Neural crest cell (in vitro differentiated cells): ENCODE measurements at places on chromosomes 11 and 22. TPM values are rescaled to one million over a fixed set of nuclear protein-coding genes. Genes with fewer than 3 reads are reported as not detected.
A peak's percentile ranks its signal among the peaks of the same experiment; 100 is the strongest.

DNA sequence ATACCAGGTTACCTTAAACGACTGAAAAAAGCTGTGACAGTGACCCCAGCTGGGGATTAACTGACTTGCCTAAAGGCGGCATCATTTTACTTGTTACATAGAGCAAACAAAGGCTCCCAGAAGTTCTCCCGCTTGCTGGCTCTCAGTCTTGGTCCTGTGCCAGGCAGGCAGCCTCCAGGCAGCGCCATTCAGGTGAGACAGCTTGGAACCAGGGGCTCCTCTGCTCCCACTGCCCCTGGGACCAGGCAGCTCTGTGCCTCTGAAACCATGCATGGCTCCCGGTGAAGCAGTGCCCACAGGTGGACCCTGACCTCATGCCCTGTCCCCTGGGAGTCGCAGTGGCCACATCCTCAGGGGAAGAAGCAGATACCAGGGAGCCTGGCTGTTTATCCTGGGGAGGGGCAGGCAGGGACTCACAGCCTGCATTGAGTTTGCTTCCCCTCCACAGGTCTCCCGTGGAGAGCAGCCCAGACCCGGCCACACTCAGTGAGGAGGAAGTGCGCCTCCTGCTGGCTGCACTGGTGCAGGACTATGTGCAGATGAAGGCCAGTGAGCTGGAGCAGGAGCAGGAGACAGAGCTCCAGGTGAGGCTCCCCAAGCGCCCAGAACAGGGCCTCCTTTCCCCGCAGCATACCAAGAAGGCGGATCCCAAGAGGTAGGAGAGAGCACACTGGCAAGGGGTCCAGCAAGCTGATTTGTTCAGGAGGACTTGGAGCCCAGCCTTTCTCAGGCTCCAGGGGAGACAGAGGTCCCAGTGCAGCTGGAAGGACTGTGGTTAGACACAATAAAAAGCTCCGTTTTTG lies 15.6 kb upstream of the CYP2R1 start:
- peak; percentile 78 for DNase-seq

- peak; percentile 32 for DNase-seq
Measured at GRCh38 chr22:50141891-50142363, 28.6 kb upstream of the PANX2 start.

DNA sequence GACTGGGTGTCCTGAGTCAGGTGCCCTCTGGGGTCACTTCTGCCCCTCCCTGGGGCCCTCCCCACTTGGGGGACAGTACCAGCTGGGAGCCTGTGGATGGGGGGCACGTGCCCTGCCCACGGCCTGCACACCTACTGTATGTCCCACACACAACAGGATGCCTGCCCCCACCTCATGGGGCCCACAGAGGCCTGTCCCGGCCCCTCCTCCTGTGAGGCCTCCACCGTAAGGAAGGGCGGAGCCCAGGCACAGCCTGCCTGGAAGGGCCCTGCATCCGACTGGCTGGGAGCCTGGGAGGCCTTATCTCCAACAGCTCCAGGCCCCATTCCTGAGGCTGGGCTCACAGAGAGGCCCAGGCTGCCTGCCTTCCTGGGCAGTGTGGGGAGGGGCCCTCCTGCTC lies 47.8 kb downstream of the BRSK2 start:
- no peak for DNase-seq

DNA sequence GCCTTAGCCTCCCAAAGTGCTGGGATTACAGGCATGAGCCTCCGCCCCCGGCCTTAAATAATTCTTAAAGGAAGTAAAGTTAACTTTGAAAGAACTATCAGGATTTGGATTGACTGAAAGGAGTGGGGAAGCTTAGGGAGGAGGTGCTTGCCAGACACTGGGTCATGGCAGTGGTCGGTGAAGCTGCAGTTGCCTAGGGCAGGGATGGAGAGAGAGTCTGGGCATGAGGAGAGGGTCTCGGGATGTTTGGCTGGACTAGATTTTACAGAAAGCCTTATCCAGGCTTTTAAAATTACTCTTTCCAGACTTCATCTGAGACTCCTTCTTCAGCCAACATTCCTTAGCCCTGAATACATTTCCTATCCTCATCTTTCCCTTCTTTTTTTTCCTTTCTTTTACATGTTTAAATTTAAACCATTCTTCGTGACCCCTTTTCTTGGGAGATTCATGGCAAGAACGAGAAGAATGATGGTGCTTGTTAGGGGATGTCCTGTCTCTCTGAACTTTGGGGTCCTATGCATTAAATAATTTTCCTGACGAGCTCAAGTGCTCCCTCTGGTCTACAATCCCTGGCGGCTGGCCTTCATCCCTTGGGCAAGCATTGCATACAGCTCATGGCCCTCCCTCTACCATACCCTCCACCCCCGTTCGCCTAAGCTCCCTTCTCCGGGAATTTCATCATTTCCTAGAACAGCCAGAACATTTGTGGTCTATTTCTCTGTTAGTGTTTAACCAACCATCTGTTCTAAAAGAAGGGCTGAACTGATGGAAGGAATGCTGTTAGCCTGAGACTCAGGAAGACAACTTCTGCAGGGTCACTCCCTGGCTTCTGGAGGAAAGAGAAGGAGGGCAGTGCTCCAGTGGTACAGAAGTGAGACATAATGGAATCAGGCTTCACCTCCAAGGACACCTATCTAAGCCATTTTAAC lies at the start of gene NNMT:
Gene NNMT (plus strand): TSS at position 724 of the 929 bp plus-strand sequence. CDS start 158 bp downstream, at position 882.
- DNase-seq = no peak

DNA sequence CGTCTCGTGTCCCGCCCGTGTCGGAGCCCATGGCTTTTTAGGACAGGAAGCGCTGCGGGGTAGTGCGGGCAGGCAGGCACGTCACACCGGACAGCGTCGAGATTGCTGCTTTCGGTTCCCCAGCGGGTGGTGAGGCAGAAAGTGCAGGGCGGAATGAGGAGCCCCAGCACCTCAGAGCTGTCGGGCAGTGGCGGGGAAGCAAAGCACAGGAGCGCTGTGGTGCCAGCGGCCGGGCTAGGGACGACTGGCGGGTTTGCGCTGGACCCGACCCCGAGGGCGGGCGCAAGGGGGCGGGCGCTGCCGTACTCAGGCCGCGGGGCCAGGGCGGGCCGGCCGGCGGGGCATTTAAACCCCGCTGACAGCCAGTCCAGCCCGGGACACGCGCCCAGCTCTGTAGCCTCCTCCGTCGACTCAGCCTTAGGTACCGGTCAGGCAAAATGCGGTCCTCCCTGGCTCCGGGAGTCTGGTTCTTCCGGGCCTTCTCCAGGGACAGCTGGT lies at the start of gene SLC37A2:
Gene SLC37A2 (plus strand): TSS at position 375 of the 498 bp plus-strand sequence. CDS start 63 bp downstream, at position 438.
- DNase-seq = peak; percentile 46

DNA sequence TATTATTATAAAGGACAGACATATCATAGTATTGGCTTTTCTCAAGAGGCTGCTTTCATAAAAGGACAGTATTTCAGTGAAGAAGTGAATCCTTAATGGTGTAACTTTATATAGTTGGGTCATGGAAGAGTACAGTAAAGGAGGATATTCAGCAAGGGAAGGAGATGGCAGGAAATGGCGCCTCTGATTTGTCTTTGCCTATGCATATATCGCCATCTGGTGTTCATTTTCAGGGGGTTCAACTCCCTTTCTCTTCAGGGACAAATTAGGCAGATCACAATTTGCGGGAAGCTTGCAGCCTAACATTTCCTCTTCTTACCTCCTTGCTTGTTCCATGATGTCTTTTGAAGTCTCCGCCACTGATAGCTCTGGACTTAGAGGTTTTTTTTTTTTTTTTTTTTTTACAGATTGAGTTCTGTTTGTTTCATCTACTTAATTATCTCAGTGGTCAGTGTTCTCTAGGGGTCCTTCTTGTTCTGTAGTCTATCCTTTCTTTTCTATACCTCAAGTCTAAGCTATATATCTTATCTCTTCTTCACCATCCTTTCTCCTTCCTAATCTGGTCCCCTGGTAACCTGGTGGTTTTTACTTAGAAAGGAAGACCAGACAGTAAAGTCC lies 21.8 kb upstream of the RRM1 start:
- peak; percentile 43 for DNase-seq

DNA sequence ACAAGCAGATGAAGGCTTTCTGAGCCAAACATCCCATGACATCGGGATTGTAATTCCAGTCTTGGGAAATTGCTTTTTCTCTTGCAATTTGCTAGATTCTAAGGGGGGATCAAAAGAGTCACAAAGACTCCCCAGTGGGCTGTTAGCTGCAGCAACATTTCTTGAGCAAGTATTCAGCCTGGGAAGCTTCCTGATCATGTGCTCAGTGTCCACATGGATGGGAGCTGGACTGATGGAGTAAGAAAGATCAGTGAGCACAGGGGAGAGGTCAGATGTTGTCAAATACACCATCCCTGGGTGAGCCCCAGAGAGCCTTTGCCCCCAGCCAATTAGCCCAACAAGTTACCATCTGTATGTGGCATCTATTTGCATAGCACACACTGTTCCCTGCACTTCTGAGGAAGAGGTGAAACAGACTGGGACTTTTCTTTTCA lies 10.2 kb upstream of the GRK3 start:
- DNase-seq = no peak

DNA sequence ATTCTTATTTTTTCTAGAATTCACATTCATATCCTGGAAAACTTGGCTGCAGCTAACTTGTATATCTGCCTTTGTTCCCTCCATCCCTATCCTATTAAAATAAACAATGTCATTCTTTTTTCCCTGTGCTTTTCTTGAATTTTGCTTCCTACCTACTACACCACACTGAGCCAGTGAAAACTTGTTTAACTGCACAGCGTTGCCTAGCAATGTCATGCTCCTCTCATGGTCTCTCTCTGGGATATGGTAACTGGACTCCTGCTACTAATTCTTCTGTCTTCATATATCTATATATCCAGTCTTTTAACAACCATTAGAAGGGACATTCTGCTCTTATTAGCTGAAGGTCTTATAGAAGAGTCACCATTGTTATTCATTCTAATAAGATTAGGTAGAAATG lies 434.4 kb downstream of the METTL15 start:
- DNase-seq = no peak

GRCh38 chr11:118918686-118919280 lies 6.9 kb downstream of the BCL9L start:
- DNase-seq = no peak

The FOLR1 gene
- total RNA-seq = not detected in 2 replicates

The OR56A1 gene
- 0.14 and 0.16 TPM in 2 replicates for total RNA-seq

The C22orf42 gene
- total RNA-seq = not detected in 2 replicates

The GSC2 gene
- total RNA-seq = not detected in 2 replicates

The KCNK7 gene
- total RNA-seq = 1.0 and 1.1 TPM in 2 replicates

The HBD gene
- not detected in 2 replicates for total RNA-seq

The FBLN1 gene
- total RNA-seq = 152 and 163 TPM in 2 replicates
